Stimulated activated CD4-positive, alpha-beta T cell treated with anti-CD3 and anti-CD28 coated beads, Interleukin-12 subunit alpha, Interleukin-12 subunit beta, amount 100 ng/mL, for 48 hours (primary cell): ENCODE measurements at places on chromosomes 7 and 10.

DNA sequence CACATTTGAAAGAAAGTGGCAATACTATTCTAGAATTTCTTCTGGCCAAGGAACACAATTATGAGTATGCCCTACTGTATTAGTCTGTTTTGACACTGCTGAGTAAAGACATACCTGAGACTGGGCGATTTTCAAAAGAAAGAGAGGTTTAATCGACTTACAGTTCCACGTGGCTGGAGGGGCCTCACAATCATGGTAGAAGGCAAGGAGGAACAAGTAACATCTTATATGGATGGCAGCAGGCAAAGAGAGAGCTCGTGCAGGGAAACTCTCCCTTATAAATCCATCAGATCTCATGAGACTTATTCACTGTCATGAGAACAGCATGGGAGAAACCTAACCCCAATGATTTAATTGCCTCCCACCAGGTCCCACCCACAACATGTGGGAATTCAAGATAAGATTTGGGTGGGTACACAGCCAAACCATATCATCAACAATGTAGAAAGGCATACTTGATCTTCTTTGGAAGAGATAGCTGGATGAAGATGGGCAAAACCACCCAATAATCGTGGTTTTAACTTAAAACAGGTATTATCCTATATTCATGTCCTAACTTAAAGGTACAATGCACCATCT is 113.9 kb downstream of the ETV1 start:
- no peak for DNase-seq

DNA sequence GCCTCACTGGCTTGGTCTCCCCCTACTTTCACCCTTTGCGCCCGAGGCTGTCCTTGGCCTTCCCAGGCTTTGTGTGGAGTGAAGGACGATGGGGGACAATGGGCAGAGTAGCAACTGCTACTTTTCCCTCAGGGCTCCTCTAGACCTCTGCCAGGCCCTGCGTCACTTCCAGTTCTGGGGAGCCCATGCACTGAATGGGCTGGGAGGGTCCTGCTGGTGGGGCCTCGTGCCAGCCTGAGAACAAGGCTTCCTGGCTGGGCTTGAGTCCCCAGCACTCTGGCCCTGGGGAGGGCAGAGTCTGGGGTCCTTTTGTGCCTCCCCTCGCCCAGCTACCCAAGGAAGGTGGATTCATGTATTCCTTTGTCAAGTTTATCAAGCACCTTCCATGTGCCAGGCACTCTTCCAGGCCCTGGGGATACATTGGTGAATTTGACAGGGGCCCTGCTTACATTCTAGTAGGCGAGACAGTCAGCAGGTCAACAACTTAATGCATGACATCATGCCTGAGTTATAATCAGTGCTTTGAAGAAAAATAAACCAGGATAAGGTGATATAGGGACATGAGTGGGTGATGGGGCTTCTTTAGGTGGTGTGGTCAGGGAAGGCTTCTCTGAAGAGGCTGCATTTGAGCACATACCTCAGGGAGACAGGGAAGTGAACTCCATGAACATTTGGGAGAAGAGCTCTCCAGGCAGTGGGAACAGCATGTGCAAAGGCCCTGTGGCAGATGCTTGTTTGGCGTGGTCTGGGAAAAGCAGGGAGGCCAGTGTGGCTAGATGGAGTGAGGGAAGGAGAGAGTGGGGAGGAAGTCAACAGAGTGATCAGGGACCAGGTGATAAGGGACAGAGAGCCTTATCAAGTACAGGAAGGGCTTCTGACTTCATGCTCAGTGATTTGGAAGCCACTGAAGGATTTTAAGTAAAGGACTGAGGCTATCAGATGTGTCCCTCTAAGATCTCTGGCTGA is 14.1 kb downstream of the ZMIZ1 start:
- DNase-seq: no peak

GRCh38 chr7:54880326-54880989 is 121.4 kb upstream of the SEC61G start:
- no peak for DNase-seq

- no peak for DNase-seq
Observed at GRCh38 chr7:101792051-101792681, 25.3 kb upstream of the CUX1 start.

- DNase-seq: no peak
Observed at GRCh38 chr10:30379983-30380382, 30.9 kb upstream of the MTPAP start.

- DNase-seq: no peak
Observed at GRCh38 chr7:128456255-128456725, 612 bp downstream of the HILPDA start.

GRCh38 chr7:88700725-88701124 is 58.8 kb upstream of the ZNF804B start:
- no peak for DNase-seq

DNA sequence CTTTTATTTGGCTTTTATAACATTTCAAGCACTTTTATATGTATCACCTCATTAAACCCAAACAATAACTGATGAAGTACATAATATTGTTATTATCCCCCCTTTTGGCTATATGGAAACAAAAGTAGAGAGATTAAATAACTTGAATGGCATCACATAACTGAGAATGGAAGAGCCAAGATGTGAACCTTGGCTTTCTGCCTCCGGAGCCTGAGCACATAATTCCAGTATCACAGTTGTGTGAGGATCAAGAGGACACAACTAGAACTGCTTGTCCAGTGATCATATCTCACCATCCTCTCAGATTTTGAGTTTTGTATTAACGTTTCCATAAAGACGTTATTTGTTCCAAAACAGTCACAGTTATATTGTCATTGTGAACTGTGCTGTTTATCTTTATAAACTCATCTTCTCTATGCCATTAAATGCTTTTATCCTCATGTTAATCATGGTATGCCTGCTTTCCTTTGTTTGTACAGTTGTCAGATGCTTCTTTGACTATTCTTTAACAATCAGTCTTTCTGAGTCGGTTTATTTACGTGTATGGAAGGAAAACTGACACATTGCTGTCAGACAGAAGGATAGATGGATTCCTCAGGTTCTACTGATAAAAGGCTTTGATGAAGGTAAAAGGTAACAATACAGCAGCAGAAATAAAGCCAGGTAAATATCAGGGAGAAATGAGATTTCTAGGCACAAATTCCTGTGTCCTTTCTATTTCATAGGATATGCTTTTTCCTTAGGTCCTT is 92.0 kb upstream of the FAM13C start:
- DNase-seq: no peak
